ENCODE measurements at places on chromosomes 7 and 10.
A peak's percentile ranks its signal among the peaks of the same experiment; 100 is the strongest.

- no peak for DNase-seq
Observed at GRCh38 chr7:90751595-90751994, 155.5 kb downstream of the CDK14 start.

GRCh38 chr10:21514129-21514817 is 11.2 kb downstream of the SKIDA1 start:
- DNase-seq, result no peak

GRCh38 chr7:116354171-116354545 is 143.8 kb downstream of the TES start:
- DNase-seq, result no peak

- DNase-seq, result peak; percentile 26
Observed at GRCh38 chr10:110634527-110635209, 9.5 kb upstream of the RBM20 start.

DNA sequence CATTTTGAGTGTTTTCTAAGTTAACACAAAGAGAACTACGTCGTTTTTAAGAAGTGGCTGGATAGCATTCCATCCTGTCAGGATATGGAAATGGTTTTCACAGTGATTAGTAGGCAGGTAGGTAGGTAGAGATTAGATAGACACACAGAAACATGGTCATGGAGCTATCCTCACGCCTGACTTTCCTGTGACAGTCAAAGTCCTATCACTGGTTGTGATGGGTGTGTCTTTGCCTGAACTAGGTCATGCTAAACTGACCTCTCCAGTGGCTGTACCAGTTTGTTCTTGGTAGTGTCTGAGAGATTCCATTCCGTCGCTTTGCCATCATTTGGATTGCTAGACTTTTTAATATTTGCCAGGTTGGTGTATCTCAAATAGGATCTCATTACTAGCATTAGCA is 28.2 kb downstream of the FKBP6 start:
- DNase-seq, result no peak

DNA sequence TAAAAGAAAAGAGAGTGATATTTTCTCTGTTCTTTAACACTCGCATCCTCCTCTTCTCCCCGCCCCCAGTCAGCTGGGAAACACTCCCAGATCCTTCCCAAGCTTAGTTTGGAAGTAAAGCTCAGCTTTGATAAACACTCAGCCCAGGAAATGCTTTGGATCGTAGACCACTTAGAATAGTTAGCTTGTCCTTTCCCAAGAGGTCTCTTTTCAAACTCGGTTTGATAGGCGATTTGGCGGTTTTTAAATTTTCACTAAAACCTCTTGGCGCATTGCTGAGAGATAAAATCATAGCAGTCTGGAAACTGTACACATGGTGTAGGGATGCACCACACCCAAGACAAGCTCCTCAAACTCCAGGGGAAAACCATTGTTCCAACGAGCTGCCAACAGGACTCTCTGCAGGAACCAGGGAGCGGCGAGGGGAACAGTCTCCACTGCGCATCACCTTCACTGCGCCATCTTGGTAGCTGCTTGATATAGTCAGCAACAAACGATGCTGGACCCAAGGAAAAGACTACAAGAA is 22.3 kb downstream of the SMURF1 start:
- no peak for DNase-seq

Data from NCI-H1694 (cell line).